ENCODE measurements at places on chromosomes 7 and 10. TPM values are rescaled to one million over a fixed set of nuclear protein-coding genes. Genes with fewer than 3 reads are reported as not detected.

Gene RNLS
- polyA plus RNA-seq, result 1.3 TPM

Gene BMPER
- polyA plus RNA-seq, result 2.1 TPM

Gene MMRN2
- polyA plus RNA-seq, result 11.5 TPM

Gene PRPS1L1
- not detected for polyA plus RNA-seq

Gene FAM25A
- not detected for polyA plus RNA-seq

Gene ZNF804B
- polyA plus RNA-seq, result not detected

Gene HTRA1
- 280 TPM for polyA plus RNA-seq

Gene MBL2
- polyA plus RNA-seq, result not detected

Gene LRRTM3
- polyA plus RNA-seq, result 0.85 TPM

Gene CARD11
- 7.4 TPM for polyA plus RNA-seq

Gene HACD1
- 4.9 TPM for polyA plus RNA-seq

Gene RBM20
- 0.17 TPM for polyA plus RNA-seq

Gene SMKR1
- 9.1 TPM for polyA plus RNA-seq

Gene HMX2
- 18.3 TPM for polyA plus RNA-seq

Gene SPAG6
- 16.3 TPM for polyA plus RNA-seq

Gene FOXP2
- polyA plus RNA-seq, result 0.29 TPM

Gene UTF1
- polyA plus RNA-seq, result not detected

Gene RAMP3
- polyA plus RNA-seq, result 13.2 TPM

Gene PARD3
- polyA plus RNA-seq, result 33.7 TPM

Gene HMX3
- 12.9 TPM for polyA plus RNA-seq

Gene CDH23
- polyA plus RNA-seq, result 5.9 TPM

Gene MGMT
- 7.7 TPM for polyA plus RNA-seq

Gene SEMA3D
- 0.22 TPM for polyA plus RNA-seq

Gene CTAGE4
- polyA plus RNA-seq, result 0.12 TPM

Gene APBB1IP
- polyA plus RNA-seq, result 1.9 TPM

Gene KCP
- 0.29 TPM for polyA plus RNA-seq

Gene ARMH3
- 11.3 TPM for polyA plus RNA-seq
